Left renal cortex interstitium (tissue), 4 donors: ENCODE measurements at places on chromosomes 5 and 9. TPM values are rescaled to one million over a fixed set of nuclear protein-coding genes. Genes with fewer than 3 reads are reported as not detected.

The TRPM6 gene
- polyA plus RNA-seq: 1.1 TPM

The SPINK4 gene
- polyA plus RNA-seq: not detected

The BTNL8 gene
- polyA plus RNA-seq: 0.27 TPM

The HCN1 gene
- polyA plus RNA-seq: 0.04 TPM

The CTXN3 gene
- polyA plus RNA-seq: not detected

The ECM2 gene
- polyA plus RNA-seq: 15.9 TPM

The PTGR1 gene
- polyA plus RNA-seq: 168 TPM

The NUTM2F gene
- polyA plus RNA-seq: not detected

DNA sequence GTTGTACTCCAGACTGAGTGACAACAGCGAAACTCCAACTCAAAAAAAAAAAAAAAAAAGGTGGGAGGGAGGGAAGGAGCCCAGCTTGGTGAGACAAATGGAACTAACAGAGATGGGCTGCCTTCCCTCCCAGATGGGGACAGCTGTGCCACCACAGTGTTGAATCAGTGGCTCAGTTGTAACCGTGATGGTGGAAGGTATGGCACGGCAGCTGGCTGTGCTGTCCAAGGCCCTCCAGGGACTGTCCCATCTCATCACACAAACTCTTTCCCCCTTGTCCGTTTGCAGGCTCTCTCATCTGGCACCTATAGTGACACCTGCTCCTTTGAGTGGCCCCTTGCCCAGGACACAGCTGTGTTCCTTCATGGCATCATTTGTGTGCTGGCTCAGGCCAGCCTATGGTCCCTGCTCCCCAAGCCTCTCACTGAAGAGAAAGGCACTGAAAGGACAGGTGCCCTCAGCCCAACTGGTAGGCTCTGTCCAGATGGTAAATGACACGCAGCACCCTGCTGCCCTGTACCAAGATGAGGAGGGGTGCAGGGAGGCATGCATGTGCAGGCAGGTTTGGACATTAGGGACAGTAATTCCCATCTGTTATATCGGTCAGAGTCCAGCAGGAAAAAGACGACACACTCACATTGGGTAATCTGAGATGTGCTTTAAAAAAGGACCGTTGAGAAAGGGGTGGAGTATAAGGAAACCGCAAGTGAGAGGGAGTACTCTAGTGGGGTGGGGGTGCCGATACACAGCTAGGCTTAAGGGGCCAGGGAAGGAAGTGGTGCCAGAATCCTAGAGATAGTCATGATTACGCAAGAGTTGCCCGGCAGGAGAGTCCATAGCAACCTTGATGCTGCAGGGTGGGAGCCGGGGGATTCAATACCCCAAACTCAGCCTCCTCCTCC lies 4.3 kb downstream of the SMIM33 start:
- DNase-seq: no peak

GRCh38 chr9:80922544-80922943 lies 766.8 kb downstream of the TLE1 start:
- no peak for DNase-seq

GRCh38 chr5:93017849-93018248 lies 563.2 kb downstream of the NR2F1-AS1 start:
- DNase-seq: no peak

DNA sequence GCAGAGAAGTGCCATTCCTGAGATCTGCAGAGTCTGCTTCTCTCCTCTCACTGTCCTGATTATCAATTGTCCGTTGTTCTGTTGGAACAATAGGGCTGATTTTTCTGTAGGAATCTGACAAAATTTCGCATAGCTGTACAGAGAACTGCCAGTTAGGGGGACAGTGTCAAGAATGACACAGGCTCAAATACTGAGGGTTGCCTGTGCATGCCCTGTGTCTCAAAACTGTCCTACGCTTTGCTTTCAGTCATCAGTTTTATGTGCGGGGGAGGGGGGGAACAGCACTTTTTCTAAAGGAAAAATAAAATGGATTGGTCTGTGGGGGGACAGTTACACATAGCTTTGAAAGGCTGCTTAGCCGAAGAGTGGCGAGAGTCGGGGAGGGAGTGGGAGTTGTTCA lies 248.6 kb downstream of the PDZD2 start:
- peak; percentile 24 for DNase-seq

DNA sequence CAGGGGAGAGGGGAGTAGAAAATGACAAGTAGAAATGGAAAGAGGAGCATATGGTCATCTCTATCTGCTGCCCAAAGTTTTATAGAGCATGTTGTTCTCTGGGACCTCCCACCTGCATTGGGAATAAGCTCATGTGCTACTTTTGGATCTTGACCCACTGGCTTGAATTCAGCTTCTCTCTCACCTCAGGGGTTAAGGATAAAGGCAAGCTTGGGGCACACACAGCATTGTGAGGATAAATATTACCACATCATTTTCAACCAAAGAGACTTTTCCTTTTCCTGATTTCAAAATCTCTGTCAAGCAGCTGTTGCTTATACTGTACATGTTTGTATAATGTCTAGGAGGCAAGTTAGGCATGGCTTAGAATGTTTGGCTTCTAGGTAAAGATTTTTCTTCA lies 16.6 kb downstream of the ATP10B start:
- DNase-seq: no peak

GRCh38 chr9:121194730-121195129 lies 6.9 kb downstream of the RAB14 start:
- DNase-seq: no peak

GRCh38 chr9:109497226-109498153 lies 617 bp downstream of the PTPN3 start:
- no peak for DNase-seq

GRCh38 chr9:20351715-20352114 lies 270.6 kb downstream of the MLLT3 start:
- no peak for DNase-seq

DNA sequence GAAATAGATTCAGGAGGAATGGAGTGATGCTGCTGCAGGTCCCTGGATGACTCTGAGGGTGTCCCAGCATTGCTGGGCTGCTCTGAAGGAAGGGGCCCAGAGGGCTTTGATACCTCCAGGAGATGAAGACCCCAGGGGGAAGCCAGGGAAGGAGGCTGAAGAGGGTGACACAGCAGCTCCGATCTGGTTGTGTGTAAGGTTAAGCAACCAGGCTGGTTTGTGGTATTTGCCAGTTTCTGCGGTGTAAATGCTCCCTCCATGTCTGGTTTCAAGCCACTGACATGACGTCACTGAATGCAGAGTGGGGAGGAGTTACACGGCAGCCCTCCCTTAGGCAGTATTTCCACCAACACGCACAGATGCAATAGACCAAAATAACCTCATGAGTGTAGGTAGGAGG lies 40.0 kb upstream of the ORM1 start:
- no peak for DNase-seq

GRCh38 chr5:82635561-82636288 lies 357.6 kb upstream of the RPS23 start:
- no peak for DNase-seq

- no peak for DNase-seq
These were observed 820 bp upstream of the CFAP90 start for GRCh38 chr5:7851617-7852289.

DNA sequence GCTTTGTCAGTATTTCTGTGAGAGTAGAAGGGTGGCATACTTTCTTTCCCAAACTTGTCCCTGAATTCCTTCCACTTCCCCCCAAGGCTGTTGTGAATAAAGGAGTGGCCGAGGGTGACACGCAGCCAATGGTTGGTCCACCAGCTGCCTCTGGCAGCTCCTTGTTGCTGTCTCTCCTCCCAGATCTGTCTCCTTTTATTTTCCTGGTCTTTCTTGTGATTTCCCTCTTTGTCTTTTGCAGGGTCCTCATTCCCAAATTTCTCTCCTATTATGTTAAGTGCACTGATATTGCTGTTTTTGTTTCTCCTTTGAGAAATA lies 137.5 kb upstream of the HMHB1 start:
- DNase-seq: no peak

DNA sequence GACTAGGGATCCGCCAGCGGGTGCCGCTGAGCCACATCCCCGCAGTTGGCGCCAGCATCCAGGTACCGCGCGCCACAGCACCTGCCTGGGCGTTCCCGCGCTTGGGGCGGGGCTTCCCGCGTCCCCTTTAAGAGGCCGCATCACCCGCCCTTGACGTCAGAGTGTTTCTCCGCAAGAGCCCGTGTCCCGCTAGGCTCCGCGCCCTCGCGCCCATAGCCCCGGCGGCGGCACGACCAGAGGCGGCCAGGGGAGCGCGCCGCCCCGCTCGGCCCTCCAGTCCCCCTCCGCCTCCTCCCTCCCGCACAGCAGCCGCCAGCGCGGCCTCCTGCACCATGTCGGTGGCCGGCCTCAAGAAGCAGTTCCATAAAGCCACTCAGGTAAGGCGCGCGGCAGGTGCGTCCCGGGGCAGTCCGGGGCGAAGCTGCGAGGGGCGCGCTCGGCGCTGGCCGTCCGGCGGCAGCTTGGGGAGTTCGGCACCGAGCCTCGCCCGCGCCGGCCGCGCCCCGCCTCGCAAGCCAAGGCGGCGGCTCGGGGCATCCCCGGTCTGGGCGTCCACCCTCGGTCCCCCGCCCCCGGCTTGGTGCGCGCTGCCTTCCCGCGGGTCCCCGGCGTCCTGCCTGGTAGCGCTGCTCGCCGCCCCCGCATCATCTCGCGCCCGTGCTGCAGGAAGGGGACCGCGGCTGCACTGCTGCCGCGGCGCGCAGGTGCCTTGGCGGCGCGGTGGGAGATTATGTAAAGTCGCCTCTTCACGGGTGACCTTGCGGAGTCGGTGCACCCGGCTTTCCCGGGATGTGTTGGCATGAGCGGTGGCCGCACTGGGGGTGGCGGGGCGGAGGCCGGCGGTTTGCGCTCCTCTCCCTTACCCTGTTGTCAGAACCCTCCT lies at the start of gene SH3GL2:
Gene SH3GL2 (plus strand): TSS at position 156 of the 883 bp plus-strand sequence.
- no peak for DNase-seq

- DNase-seq: no peak
These were observed 131.7 kb downstream of the UNC13B start for GRCh38 chr9:35293376-35293964.

DNA sequence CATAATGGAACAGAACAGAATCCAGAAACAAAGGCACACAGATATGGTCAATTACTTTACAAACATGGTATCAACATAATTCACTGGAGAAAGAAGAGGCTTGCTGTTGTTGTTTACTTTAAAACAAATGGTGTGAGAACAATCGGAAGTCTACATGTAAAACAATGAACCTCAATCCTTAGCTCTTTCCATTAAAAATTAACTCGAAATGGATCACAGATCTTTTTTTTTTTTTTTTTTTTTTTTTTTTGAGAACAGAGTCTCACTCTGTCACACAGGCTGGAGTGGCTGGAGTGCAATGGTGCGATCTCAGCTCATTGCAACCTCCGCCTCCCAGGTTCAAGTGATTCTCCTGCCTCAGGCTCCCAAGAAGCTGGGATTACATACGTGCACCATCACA lies 9.8 kb downstream of the SEMA4D start:
- no peak for DNase-seq

GRCh38 chr5:149837680-149838269 lies 106.8 kb downstream of the PDE6A start:
- no peak for DNase-seq

DNA sequence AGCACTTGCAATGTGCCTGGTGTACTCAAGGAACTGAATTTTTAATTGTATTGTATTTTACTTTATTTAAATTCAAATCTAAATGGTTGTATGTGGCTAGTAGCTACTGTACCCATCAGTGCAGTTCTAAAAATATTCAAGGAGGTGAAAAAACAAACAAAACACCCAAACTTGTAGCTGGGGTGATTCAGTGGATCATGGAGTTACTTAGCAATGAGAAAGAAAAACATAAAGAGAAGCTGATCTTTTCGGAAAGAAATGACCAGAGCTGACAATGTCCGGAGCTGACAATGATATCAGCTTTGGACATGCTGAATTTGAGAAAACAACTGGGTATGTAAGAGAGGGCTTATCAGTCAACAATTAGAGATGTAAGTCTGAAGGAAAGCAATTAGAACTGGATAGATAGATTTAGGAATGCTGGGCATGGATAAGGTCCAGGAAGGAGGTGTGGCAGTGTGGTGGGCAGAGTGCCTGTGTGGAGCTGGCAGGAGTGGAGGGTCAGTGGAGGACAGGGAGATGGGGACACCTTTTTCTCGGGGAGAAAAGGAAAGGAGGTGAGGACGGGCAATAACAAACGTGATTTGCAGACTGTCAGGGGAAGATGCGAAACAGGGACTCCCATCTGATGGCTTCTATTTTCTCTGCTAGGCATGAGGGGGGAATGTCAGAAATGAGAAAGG lies 113.2 kb downstream of the DCP2 start:
- no peak for DNase-seq

- peak; percentile 71 for DNase-seq
These were observed 58.0 kb downstream of the GOLM1 start for GRCh38 chr9:86041311-86041741.

DNA sequence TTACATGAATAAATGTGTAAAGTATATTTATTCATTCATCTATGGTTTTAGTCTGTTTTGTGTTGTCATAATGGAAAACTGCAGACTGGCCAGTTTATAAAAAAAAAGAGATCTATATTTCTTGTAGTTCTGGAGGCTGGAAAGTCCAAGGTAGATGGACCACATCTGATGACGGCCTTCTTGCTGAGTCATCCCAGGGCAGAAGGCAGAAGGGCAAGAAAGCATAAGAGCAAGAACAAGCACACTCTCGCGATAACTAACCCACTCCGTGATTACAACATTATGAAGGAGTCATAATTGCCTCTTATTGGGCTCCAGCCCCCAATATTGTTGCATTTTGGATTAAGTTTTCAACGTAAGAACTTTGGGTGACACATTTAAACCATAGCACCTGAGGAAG lies 180.4 kb upstream of the DAB2 start:
- no peak for DNase-seq

- DNase-seq: no peak
These were observed 28.5 kb upstream of the SLC6A3 start for GRCh38 chr5:1473746-1474145.

- DNase-seq: no peak
These were observed 931.5 kb upstream of the NUDT12 start for GRCh38 chr5:104494083-104494482.

DNA sequence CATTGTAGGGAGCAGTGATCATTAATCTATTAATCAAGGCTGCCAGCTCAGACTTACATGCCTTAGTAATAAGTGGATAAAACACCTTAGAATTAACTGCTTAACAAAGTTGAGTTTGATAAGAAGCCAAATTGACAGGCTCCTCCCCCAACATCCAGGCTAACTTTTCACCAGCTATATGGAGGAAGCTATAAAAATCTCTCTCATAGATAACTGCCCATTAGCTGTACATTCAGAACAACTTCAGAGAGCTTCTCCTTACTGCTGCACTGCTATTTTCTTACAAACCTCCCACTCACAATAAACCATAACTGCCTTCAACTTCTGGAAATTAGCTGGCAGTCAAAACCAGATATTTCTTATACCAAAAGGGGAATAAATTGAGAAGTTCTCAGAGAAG lies 364.1 kb downstream of the PRELID2 start:
- no peak for DNase-seq
